ENCODE measurements at places on chromosomes 2 and 18.

DNA sequence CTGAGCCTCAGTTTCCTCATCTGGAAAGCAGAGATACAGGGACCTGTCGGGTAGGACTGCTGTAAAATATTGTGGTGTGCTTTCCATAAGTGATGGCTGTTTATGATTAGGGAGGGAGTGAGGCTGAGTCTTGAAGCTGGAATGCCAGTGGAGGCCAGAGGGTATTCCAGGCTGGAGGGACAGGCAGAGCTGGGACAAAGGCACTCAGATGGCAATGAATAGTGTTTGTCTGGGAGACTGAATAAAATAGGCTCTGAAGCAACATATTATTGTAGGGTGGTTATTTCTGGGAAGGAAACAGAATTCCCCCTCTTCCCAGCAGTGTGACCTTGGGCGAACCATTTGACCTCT is 120.7 kb downstream of the INHBB start:
- no peak for DNase-seq

- no peak for DNase-seq
Observed at GRCh38 chr18:8812631-8813030, 107.3 kb downstream of the MTCL1 start.

GRCh38 chr2:186431306-186431705 is 54.8 kb upstream of the ZC3H15 start:
- DNase-seq, result no peak

DNA sequence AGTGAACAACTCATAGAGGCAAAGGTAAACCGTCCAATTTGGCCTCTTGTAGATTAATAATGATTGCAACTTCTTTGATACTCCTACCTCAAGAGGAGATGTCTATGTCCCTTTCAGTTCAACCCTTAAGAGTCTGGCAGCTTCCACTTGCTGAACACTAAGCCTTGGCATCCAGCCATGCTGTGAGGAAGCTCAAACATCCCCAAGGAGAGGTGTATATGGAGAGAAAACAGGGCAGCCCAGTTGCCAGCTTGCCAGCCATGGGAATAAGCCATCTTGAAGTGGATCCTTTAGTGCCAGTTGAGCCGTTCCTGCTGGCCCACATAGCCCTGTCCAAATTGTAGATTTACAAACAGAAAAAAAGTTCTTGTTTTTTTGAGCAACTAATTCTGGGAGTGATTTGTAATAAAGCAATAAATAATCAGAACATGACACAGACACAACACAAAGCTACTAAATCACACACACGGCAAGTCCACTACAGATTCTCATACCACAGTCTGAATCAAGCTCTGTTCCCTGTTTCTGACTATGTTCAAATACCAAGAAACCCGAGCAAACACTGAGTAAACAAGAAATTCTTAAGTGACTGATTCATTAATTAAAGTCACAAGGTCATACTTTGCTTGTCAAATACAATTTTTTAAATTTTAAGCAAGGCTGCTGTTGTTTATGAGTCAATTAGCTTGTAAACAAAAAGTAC is 96.1 kb downstream of the PID1 start:
- no peak for DNase-seq

GRCh38 chr18:48375150-48375800 is 33.9 kb downstream of the ZBTB7C start:
- DNase-seq, result no peak

DNA sequence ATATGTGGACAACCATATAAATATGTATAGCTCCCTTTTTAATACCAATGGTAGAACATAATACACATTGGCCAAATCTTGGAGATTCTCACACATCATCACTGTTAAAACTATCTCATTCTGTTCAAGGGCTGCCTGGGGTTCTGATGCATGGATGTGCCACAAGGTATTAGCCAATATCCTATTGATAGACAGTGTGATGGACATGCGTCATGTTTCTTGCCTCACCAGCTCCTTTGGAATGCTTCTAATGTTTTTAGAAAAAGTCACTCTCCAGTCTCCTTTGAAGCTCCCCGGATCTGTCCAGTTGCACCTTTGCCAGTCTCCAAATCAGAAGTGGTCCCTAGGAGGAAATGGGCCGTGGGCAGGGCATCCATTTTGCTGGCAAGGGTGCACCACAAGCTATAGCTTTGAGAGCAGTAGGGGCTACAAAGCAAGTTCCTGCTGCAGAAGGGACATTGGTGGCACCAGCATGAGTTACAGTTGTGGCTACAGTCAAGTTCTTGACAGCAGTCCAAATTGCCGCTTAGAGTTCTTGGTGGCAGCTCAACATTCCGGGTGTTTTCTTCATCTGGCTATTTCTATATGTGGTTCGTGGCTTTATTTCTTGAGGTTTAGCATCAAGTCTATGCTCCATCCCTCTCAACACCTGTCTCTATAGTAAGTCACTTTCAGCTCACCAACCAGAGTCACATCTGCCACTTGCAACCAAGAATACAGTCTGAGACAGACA is 25.1 kb upstream of the ATRAID start:
- DNase-seq, result no peak

DNA sequence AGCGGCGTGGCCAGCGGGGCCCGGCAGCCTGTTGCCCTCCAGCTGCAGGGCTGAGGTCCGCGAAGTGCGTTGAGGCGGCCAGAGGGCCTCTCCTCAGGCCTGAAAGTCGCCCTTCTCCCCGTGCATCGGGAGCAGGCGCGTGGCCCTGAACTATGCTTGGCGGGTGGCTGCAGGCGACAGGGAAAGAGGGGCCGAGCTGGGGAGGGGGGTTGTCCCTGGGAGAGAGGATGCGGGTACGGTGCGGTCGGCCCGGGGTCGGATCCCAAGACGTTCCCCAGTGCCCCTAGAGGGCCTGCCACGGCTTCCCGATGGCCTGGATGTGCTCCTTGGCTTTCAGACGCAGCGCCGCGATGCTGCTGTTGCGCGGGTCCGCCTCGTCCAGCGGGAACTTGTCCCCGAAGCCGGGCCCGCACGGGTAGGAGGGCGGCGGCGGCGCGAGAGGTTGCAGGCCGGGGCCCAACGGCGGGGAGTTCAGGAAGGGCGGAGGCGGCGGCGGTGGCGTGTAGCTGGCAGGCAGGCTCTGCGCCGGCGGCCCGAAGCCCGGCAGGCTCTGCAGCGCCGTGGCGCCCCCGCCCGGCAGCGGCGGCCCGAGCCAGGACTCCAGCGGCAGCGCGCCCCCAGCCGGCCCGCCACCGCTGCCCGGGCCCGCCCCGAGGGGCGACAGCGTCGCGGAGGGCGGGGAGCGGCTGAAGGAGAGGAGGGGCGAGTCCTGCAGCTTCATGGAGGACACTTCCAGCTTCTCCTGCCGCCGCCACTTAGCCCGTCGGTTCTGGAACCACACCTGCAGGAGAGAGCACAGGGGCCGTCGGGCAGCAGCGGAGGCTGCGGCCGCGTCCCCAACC is 4.3 kb downstream of the RAX start:
- no peak for DNase-seq
